ENCODE measurements at places on chromosomes 6 and 20.

GRCh38 chr6:126337323-126337722 lies 2.6 kb upstream of the CENPW start:
- DNase-seq = peak; percentile 7

- DNase-seq = no peak
Measured at GRCh38 chr20:14855171-14855570, 517.8 kb upstream of the FLRT3 start.

GRCh38 chr6:105810922-105811482 lies 275.1 kb upstream of the PRDM1 start:
- no peak for DNase-seq

GRCh38 chr6:85077098-85077497 lies 312.7 kb upstream of the TBX18 start:
- no peak for DNase-seq

DNA sequence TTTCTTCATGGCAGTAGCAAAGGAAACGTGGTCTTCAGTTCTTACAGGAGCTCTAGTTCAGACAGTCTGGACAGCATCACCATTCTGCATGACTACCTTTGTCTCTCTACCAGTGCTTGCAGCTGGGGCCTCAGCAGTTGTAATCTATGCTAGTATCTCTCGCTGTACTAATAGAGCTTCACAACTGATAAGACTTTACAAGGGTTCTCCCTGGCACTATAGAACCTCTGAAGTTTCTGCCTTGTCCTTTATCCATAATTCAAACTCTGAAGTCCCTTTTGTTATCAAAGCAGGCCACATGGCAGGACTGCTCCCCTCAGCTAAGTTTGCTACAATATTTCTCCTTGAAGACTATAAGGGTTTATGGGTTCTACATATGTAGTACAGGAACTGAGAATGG lies 842.1 kb upstream of the ADGRB3 start:
- no peak for DNase-seq

GRCh38 chr6:133051240-133051639 lies 189.9 kb upstream of the EYA4 start:
- DNase-seq = no peak

DNA sequence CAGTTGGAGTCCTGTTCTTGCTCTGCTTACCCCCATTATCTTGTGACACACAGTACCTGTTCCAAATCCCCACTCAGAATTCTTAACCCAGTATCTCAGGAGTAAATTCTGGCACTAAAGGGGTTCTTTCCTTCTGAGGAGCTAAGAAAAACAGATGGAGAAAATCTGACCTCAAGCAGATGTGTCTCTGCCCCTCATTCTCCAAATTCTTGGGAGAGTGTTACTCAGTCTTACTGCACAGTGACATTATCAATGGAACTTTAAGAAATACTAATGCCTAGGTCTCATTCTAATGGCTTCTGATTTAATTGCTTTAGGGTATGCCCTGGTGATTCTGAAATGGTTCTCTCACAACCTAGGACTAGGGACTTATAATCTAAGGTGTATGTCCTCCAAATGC lies 40.6 kb upstream of the PTPRK start:
- DNase-seq = no peak

DNA sequence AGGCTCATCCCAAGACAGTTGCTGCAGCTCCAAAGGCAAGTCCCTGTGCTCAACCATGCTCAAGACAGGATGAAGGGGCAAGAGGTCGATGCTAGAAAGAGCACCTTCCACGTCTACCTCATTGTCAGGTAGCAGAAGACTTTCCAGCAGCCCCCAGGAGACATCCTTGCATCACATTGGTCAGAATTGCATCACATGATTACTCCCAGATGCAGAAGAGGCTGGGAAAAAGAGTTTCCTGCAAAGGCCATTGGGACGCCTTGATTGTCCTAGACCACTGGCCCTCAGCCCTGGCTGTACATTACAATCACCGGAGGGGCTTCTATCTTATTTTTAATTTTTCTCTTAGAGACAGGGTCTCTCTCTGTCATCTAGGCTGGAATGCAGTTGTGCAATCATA lies 17.3 kb upstream of the ZNF334 start:
- DNase-seq = no peak

DNA sequence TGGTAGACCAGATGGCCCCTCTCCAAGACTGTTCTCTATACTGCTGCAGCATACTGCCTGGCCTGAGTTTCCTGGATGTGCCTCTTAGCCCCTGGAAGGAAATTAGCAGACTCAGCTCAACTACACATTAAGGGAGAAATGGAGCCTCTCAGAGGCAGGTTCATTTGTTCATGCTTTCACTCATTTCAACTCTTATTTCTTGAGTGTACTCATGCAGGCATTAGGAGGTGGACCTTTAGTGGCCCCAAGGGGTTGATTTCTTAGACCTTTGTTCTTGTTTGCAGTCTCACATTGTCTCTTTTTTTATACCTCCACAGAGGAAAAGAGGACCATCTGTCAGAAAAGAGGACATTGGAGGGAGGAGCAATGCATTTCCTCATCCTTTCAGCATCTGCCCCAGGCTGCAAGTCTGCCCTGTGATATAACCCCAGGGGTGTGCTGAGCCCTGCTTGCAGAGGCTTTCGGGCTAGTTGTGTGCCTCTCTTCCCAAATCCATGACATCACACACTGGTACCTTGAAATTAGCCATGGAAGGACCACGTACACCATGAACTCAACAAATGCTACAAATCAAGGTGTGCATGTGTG lies 456.2 kb downstream of the CD83 start:
- DNase-seq = no peak

DNA sequence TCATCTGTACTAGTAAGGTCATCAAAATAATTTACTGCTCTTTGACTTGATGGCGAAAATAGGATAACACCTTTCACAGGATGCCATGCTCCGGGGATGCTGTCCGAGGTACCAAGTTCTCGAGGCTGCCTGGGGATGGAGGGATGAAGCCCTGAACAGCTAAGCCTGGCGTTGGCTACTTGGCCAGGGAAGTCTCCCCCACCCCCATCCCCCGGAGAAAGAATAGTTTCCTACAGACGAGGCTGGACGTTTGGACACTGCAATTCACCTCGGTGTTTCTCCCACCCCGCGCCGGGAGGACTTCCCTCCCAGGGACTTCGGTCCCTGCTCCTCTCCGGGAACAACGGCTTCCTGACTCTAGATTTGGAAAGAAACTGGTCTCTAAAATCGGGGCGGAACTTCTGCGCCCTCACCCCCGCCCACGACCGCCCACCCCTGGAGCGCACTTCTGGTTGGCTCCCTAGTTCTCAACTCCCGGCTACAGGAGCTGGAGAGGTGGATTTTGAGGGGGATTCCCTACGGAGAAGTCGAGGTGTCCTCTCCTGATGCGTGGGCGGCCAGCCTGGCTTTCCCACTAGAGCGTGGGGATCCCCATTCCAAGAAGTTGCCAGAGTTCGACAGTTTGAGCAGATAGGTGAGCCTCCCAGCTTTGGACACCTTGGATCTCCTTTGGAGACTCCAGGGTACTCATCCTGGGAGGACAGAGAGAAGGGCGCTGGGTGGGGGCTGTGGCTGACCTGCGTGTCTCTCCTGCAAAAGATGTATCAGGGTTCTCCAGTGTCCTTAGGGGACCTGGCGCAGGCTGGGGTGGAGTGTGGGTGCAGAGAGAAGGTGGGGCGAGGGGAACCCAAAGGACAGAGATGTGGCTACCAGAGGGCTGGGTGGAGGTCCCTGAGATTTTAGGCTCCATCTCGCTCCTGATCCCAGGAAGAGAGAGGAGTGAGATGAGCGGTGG lies 1.1 kb downstream of the PCSK2 start:
- DNase-seq = no peak

- no peak for DNase-seq
Measured at GRCh38 chr6:63573899-63574553, 1.7 kb downstream of the LOC128125822 start.

DNA sequence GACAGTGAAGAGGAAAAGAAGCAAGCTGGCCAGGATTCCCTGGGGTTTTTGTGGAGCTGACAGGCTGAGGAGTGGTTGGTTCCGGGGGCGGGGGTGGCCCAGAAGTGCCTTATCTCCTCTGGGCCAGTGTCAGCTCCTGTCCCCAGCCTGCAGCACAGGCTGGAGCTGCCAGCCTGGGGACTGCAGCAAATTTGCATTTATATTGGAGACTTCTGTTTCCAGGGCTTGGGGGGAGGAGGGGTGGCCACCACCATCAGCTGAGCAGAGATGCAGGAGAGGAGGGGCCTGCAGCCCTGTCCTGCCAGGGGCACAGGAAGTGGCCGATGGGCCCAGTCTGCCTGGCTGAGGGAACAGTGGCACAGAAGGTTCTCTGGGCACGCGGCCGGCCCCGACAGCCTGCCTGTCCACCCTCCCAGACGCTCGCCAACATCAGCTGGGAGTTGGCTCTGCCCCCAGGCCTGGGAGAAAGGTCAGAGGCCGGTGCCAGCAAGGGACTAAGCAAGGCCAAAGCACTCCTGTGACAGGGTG lies 24.3 kb upstream of the SCRT2 start:
- DNase-seq = no peak

DNA sequence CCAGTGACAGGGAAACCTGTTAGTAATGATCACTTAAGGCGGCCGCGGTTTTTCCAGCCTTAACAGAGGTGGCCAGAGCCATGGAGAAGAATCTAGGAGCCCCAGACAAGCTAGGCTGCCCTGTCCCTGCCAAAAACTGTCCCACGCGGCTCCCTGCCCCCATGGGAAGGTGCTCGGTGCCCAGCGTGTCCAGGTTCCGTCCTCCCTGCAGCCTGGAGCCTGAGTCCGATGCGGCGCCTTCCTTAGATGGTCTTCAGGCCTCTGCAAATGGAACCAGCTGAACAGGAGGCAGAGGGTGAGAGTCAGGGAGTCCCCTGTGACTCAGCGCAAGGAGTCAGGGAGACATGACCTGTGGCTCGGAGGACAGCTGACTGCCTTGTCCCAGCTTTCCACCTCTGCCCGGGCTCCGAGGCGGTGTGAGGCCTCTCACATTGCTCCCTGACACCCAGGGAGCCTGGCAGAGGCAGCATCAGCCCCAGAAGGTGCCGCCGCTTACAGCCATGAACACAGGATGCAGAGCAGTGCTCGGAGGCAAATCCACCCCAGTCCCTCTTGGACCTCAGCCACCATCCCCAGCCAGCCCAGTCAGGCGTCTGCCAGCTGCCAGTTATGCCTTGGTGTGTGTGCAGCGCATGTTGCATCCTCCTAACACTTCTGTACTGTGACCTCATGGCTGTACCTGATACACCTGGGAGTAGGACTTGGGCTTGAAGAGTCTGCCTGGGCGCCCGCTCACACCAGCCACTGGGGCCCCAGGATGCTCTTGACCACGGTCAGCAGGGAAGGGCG lies 377.7 kb downstream of the CDH4 start:
- no peak for DNase-seq

DNA sequence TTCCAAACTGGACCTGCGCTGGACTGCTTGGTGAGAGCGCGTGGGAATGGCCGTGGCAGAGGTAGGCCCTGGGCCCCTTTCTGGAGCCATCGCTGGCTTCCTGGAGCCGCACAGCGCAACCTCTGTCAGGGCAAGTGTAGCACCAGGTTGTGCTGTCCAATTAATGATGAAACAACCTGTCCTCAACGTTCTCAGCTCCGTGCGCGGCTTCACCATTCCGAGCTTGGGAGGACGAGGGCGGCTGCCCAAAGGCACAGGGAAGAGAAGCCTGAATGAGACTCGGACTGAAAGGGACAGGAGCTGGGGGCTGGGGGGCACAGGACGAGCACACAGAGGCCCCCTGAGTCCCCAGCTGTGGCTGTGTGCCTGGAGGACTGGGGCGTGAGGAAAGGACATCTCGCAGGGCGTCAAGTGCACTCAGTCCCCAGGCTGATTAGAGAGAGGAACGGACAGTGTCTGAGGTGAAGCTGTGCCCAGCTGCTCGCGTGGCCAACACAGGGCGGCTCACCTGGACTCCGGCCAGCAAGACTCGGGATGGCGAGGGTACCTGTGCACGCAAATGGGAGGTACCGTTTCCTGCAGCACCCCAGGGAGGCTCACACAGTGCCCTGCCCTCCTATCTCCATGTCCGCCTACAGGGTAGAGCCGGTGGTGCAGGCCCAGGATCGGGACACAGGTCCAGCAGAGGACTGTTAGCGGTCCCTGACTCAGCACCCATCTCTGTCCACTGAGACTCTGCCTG lies 403.3 kb downstream of the TAF4 start:
- no peak for DNase-seq

DNA sequence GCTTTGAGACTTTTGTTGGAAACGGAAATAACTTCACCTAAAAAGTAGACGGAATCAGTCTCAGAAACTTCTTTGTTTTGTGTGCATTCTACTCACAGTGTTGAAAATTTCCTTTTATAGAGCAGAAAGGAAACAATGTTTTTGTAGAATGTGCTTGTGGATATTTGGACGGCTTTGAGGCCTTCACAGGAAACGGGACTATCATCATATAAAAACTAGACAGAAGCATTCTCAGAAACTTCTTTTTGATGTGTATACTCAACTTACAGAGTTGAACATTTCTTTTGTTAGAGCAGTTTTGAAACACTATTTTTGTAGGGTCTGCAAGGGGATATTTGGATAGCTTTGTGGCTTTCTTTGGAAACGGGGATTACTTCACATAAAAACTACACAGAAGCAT lies 627.5 kb upstream of the ZNF337 start:
- no peak for DNase-seq

- DNase-seq = no peak
Measured at GRCh38 chr20:22615425-22615824, 31.1 kb upstream of the FOXA2 start.

GRCh38 chr6:142297996-142298753 lies 3.6 kb upstream of the ADGRG6 start:
- no peak for DNase-seq

- DNase-seq = no peak
Measured at GRCh38 chr6:169022079-169022478, 231.6 kb downstream of the THBS2 start.

GRCh38 chr20:48817367-48818030 lies 10.3 kb downstream of the PREX1 start:
- DNase-seq = no peak

- no peak for DNase-seq
Measured at GRCh38 chr20:58471193-58472164, 43.7 kb downstream of the APCDD1L start.

DNA sequence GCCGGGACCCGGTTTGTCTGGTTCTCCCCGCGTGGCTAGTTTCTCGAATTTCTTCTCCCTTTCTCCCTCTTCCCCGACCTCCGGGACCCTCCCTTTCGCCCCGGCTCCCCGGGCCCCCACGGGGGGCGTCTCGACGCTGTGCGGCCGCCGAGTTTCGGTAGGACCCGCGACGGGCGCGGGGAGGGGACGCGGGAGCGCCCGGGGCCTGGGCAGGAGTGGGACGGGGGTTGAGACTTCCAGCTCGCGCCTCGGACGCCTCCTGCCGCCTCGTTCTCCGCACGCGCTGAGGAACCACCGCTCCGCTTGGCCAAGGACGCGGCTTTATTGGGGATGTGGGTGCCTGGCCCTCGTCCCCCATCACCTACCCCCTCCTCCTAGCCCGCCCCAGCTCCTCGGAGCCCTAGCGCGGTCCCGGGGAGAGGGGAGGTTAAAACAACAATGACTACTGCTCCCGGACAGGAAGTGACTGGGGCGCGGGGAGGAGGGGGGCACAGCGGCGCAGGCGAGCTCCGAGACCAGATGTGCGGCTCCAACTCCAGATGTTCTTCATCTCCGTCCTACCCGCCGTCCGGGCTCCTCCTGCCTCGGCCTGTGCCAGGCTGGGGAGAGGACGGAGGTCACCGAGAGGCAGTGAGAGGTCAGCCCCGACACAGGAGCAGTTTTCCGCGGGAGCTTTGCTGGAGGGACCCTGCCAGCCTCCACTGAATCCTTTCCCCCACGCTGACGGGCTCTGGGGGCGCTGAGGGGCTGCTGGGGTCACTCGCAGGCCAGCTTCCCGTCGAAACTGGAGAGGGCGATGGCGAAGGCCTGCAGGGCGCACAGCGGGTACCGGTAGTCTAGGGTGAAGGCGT lies 917 bp upstream of the TEAD3 start:
- DNase-seq = peak; percentile 65

GRCh38 chr20:46642969-46643343 lies 8.3 kb downstream of the SLC13A3 start:
- no peak for DNase-seq
